ENCODE measurements at places on chromosomes 5 and 9.

DNA sequence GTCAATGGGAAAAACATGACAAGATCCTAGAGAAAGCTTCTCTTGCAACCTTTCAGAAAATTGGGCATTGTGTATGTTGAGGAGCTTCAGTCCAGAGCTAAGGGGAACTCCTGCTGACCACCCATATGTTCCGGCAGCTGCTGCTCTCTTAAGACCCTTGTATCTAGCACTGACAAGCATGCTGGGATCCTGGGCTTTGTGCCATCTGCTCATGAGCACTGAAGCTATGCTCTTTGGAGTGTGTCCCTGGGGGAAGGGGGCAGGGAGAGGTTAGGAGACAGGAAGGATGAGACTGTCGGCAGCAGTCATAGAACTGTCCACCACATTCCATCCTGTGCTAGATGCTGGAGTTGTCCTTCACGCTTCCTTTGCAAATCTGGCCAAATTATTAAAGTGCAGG, 109.3 kb downstream of the JAKMIP2 start:
- no peak for DNase-seq
- no peak overlapping the region for H3K27ac ChIP-seq
- H3K4me3 ChIP-seq = no peak overlapping the region
- H3K27me3 ChIP-seq = no peaks in the 10 kb centered on the region

DNA sequence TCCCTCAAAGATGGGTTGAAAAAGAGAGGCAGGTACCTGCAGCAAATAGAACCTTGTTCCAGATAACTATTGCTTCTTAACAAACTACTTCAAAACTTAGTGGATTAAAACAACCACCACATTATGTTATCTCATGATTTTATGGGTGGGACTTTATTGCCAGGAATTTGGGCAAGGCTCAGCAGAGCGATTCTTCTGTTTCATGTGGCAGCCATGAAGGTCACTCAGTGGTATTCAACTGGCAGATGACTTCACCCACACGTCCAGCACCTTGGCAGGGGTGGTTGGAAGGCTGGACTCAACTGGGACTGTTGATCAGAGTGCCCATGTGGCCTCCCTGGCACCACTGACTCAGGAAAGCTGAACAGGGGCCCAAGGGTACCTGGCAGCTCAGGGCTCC, 112.0 kb downstream of the HSD17B3 start:
- no peak overlapping the region for H3K27ac ChIP-seq
- H3K27me3 ChIP-seq = peaks cover 3% of the 10 kb centered on the region
- no peak overlapping the region for H3K4me3 ChIP-seq
- no peaks in the 10 kb centered on the region for H3K4me1 ChIP-seq

DNA sequence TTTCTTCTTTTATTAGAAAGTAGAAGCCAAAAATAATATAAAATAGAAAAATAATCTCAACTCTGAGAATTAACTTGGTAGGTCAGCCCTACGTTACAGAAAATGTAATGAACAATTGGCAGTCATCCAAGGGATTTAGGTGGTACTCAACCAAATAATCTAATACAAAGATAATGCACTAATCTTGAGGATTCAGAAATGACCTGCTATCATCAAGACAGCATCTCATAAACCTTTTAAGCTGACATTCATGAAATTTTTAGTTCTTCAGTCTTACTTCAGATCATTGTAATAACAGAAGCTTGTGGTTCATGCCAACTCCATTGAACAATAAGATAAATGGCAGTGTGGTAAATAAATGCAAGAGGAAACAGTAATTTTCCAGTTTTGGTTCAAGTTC, 1058.0 kb downstream of the MAT2B start:
- no peak for DNase-seq
- peaks cover 7% of the 10 kb centered on the region for H3K4me1 ChIP-seq
- no peaks in the 10 kb centered on the region for H3K27me3 ChIP-seq
- H3K27ac ChIP-seq = no peak overlapping the region

DNA sequence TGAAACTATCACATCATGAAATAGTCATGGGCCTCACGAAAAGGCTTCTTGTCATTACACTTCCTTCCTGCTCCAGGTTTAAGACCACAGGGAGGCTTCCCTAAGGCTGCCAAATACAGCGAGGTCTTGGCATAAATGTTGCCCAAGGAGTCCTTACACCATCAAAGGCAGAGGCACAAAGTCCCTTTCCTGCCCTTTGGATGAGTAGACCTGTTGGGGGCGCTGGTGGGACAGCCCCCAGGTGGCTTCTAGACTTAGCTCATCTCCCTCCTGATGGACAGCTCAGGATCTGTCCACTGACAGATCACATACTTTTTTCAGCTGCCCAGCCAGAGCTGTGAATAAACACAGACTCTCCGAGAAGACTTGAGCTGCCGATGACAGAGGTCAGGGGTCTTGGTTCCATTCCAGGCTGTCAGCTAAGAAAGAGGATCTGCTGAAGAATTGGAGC, 15.5 kb upstream of the MEGF9 start:
- peak; percentile 84 for DNase-seq
- peaks cover 17% of the 10 kb centered on the region for H3K4me1 ChIP-seq
- no peaks in the 10 kb centered on the region for H3K27me3 ChIP-seq

DNA sequence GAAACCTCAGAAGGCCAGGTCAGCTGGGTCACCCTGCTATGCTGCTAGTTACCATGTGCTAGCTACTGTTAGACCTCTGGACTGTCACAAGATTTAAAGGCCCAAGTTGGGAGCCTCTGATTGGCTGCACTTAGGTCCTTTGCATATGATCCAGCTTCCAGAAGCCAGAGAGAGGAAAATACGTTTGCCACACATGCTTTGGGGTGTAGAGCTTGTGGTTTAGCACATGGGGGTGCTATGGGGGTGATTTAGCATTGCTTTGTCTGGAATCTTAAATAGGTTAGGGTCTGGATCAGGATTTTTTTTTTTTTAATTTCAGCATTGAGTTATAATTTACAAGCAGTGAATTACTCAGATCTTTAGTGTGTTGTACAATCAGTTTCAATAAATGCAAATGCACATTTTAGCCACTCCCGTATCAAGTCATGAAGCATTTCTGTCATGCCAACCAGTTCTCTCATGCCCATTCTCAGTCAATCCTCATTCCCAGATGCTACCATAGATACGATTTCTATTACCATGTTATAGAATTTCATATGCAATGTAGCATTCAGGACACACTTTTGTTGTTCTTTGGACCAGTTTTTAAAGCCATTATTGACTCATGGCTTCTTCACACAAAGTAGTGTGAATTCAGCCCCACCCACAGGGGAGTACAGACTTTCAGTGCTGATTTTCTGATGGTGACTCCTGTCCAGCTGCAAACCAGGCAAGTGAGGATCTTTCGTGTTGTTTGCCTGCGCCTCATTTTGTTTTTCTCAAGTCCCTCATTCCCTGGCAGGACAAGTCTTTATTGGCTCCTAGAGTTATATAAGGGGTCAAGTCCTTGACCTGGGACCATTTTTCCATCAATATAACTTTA, 250.4 kb downstream of the LRRC70 start:
- no peak for DNase-seq
- no peak overlapping the region for H3K27ac ChIP-seq
- no peaks in the 10 kb centered on the region for H3K27me3 ChIP-seq
- no peaks in the 10 kb centered on the region for H3K4me1 ChIP-seq

DNA sequence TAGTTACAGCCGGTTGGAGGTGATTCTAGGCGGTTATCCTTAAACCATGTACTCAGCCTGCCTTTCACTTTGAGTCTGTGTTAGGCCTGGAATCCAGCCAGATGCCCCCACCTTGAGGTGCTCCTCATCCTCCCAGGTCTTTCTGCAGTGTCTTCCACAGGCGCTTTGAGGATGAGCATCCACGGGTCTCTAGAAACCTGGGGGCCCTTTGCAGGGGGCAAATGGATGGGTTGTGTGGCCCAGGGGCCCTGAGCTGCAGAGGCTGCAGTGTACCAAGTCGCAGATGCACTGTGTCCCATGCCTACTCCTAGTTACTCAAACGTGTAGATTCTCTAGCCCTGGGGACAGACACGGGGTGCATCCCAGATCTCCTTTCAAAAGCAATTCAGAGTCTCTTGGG, 242.1 kb upstream of the IRX1 start:
- H3K27ac ChIP-seq = no peak overlapping the region
- no peaks in the 10 kb centered on the region for H3K4me1 ChIP-seq
- peak; percentile 22 for DNase-seq
- no peak overlapping the region for H3K4me3 ChIP-seq
- H3K36me3 ChIP-seq = no peaks in the 10 kb centered on the region
- no peaks in the 10 kb centered on the region for H3K27me3 ChIP-seq

GRCh38 chr5:73232266-73233041, 59.5 kb downstream of the TMEM174 start:
- H3K4me3 ChIP-seq = no peak overlapping the region
- H3K27ac ChIP-seq = no peak overlapping the region
- peaks cover 94% of the 10 kb centered on the region for H3K27me3 ChIP-seq

DNA sequence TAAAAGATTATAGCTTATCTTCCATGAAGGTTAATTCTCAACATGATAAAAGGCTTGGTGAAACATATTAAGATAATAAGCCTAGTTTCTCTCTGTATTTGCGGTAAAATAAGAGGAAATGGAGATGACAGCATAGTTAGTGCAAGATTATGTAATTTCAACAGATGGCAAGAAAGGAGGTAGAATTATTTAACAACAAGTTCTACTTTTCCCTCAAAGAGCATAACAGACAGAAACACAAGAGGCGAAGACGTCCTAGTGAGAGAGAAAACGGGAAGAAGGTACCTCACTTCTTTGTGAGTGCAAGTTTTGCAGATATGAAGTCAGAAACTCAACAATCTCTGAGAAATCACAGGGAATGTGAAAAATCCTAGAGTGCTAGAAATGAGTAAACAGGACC, 144.8 kb upstream of the ADCY2 start:
- no peak for DNase-seq
- H3K4me3 ChIP-seq = no peak overlapping the region
- peaks cover 18% of the 10 kb centered on the region for H3K4me1 ChIP-seq
- H3K27me3 ChIP-seq = no peaks in the 10 kb centered on the region
- no peaks in the 10 kb centered on the region for H3K36me3 ChIP-seq

- H3K4me3 ChIP-seq = no peak overlapping the region
- peaks cover 14% of the 10 kb centered on the region for H3K4me1 ChIP-seq
- no peak for DNase-seq
- H3K27ac ChIP-seq = no peak overlapping the region
Observed at GRCh38 chr5:94024101-94024500, 282.7 kb upstream of the POU5F2 start.

DNA sequence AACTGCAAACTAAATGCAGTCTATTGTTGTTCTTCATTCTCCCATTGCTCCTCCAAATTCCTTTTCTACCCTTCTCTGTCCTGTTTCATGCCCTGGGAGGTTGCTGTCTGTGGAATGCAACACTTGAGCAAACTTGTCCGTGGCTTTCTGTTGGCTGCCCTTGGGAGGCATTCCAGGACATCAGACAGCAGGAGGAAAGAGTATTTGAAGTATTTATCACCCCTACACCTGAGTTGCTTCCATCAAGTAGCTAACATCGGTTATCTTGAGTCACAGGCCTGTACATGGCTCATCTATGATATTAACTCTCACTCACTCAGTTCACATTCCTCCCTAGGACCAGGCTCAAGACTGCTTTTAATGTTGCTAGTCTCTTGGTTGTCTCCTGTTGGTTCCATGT, 803.4 kb upstream of the CDH6 start:
- DNase-seq = peak; percentile 55
- H3K36me3 ChIP-seq = no peaks in the 10 kb centered on the region
- H3K4me3 ChIP-seq = no peak overlapping the region

Measured in endodermal cell (in vitro differentiated cells).